Kidney epithelial cell (primary cell): ENCODE measurements at places on chromosomes 5 and 9.

- DNase-seq, result no peak
Observed at GRCh38 chr5:25669645-25670401, 1025.0 kb upstream of the CDH10 start.

DNA sequence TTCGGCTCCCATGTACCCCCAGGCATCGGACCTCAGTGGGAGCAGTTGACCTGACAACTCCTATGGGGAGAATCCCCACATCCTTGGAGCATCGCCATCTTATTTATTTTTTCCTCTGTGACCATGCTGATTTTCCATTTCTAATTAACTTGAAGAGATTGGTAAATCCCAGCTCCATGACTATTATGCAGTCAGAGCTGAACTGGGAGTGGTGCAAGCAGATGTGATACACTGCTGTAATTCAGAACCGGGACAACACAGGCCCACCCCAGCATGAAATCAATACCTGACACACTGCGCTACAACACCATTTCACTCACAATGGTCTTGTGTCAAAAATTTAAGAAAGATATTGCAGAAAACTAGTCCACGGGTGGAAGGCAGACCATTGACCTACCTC lies 1.0 kb upstream of the TRPM3 start:
- no peak for DNase-seq

- DNase-seq, result no peak
Observed at GRCh38 chr9:33878691-33879366, 61.9 kb downstream of the UBE2R2 start.

DNA sequence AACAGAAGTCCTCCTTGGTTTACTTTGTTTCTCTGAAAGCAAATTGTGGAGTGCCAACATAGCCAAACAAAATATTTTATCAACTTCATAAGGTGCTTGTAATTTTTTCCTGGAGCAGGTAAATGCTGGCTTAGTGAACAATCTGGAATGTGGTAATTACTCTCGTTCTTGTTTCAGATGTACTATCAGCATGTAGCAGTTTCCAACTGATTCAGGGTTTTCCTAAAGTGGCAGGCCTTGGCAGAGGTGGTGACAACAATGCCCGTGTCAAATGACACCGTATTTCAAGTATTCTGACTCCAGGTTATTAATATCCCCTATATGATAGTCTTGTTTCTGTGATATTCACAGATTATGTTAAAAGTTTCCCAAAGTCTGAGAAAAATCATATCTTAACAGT lies 1.2 kb downstream of the C9orf72 start:
- DNase-seq, result no peak
